ENCODE measurements at places on chromosomes 11 and 22. TPM values are rescaled to one million over a fixed set of nuclear protein-coding genes. Genes with fewer than 3 reads are reported as not detected.

The OR2D2 gene
- 0.26 TPM for total RNA-seq

- DNase-seq = no peak
- no peak overlapping the region for H3K4me3 ChIP-seq
- no peaks in the 10 kb centered on the region for H3K36me3 ChIP-seq
- peaks cover 15% of the 10 kb centered on the region for H3K27me3 ChIP-seq
- H3K4me1 ChIP-seq = peaks cover 19% of the 10 kb centered on the region
Measured at GRCh38 chr11:107840129-107840484, 18.5 kb downstream of the SLC35F2 start.

GRCh38 chr11:6096417-6096816 lies 11.1 kb upstream of the OR56B4 start:
- H3K4me3 ChIP-seq = no peak overlapping the region
- 0 out of 2 replicates have a peak, but pooled peaks cover 3% of the 10 kb centered on the region for H3K27me3 ChIP-seq

GRCh38 chr22:20852076-20852475 lies 6.5 kb downstream of the PI4KA start:
- no peak overlapping the region for H3K4me3 ChIP-seq
- H3K36me3 ChIP-seq = no peaks in the 10 kb centered on the region
- no peak for DNase-seq
- H3K27ac ChIP-seq = no peak overlapping the region

The C1QTNF4 gene
- total RNA-seq = 9.5 TPM

The CRYAB gene
- 1.4 TPM for total RNA-seq

DNA sequence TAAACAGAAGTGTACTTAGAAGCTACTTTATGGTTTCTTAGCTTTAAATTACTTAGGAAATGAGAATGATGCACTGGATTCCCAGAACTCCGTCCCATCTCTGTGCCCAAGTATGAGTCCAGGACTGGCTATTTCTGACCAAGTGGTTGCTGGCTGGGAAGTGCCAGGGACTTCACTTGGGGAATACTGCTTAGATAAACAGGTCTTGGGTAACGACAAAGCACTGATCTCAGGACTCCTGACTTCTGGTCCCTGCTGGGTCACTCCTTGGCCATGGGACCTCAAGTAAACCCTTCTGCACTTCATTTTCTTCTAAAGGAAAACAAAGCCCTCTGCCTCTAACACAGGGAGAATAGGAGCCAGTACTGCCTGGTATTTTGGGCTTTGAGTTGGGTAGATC lies 27.9 kb downstream of the ABTB2 start:
- peaks cover 35% of the 10 kb centered on the region for H3K4me1 ChIP-seq
- no peak overlapping the region for H3K27ac ChIP-seq
- H3K36me3 ChIP-seq = no peaks in the 10 kb centered on the region

DNA sequence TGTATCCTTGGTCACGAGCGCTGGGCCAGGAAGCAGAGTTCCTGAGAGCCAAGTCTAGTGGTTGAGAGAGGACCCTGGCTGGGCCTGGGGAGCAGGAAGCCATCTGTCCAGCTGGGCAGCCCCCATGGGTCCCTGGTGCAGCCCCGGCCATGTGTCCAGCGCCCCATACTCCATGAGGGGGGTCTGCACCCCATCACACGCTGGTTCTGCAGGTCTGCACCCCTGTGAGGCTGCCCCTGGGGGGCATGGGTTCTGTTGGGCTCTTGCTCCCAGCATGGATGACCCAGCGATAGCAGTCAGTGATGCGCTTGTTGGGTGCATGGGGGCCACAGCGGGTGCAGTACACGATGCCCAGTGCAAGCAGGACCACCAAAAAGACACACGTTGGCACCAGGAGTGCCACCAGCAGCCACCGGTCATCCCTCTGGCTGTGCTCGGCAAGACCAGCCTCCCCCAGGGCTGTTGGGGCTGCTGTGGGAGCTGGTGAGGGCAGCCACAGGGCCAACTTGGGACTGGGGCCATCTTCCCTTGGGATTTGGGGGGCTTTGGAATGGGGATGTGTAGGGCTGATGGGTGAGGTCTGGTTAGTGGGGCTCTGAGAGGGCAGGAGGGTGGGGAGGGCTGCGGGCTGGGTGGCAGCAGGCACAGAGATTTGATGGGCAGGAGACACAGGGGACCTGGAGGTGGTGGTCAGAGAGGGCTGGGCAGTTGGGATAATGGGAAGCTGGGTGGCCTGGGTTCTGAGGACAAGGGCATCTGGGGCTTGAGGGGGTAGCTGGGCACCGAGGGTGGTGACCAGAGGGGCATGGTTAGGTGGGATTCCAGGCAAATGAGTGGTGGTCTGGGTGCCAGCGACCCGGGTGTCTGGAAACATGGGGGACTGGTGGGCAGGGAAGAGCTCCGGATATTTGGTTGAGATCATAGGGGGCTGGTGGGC lies 2.0 kb downstream of the CD248 start:
- H3K27me3 ChIP-seq = peaks cover 16% of the 10 kb centered on the region
- H3K4me1 ChIP-seq = peaks cover 30% of the 10 kb centered on the region
- H3K27ac ChIP-seq = 0 out of 2 replicates have a peak overlapping the region, but pooled peaks have one; percentile 36
- peaks cover 14% of the 10 kb centered on the region for H3K36me3 ChIP-seq
- H3K4me3 ChIP-seq = no peak overlapping the region

DNA sequence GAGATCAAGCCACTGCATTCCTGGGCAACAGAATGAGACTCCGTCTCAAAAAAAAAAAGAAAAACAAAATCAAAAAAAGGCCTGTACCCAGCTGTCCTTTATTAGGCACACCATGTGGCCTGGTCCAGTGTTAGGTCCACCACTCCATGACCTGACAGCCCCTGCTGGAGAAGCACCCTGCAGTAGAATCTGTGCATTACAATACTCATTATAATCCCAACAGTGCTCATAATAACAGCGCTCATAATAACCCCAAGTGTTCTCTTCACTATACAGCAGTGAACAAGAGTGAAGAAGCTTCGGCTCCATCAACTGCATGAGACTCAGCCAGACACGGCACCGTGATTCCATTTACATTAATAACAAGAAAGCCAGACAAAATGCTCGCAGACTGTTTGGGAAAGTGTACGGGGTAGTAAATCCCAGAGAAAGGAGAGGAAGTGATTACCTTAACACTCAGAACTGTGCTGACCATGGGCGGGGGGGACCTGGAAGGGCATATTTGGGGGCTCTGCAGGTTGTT lies 8.9 kb upstream of the EHD1 start:
- no peak for DNase-seq
- no peaks in the 10 kb centered on the region for H3K36me3 ChIP-seq
- H3K27ac ChIP-seq = no peak overlapping the region
- H3K27me3 ChIP-seq = no peaks in the 10 kb centered on the region
- peak overlapping the region; percentile 34 for H3K4me3 ChIP-seq
- H3K4me1 ChIP-seq = peaks cover 14% of the 10 kb centered on the region

- DNase-seq = no peak
- H3K4me1 ChIP-seq = 0 out of 2 replicates have a peak, but pooled peaks cover 6% of the 10 kb centered on the region
- no peak overlapping the region for H3K27ac ChIP-seq
- H3K27me3 ChIP-seq = peaks cover 84% of the 10 kb centered on the region
- no peaks in the 10 kb centered on the region for H3K36me3 ChIP-seq
Measured at GRCh38 chr11:30116512-30116911, 99.7 kb upstream of the KCNA4 start.

- no peaks in the 10 kb centered on the region for H3K36me3 ChIP-seq
- H3K27me3 ChIP-seq = peaks cover 7% of the 10 kb centered on the region
- no peaks in the 10 kb centered on the region for H3K4me1 ChIP-seq
- no peak overlapping the region for H3K27ac ChIP-seq
- no peak overlapping the region for H3K4me3 ChIP-seq
Measured at GRCh38 chr11:19026862-19027261, 33.7 kb downstream of the MRGPRX2 start.

GRCh38 chr11:131688048-131688693 lies 317.8 kb downstream of the NTM start:
- H3K27ac ChIP-seq = no peak overlapping the region
- 0 out of 2 replicates have a peak, but pooled peaks cover 6% of the 10 kb centered on the region for H3K4me1 ChIP-seq
- no peaks in the 10 kb centered on the region for H3K36me3 ChIP-seq
- DNase-seq = peak; percentile 81

DNA sequence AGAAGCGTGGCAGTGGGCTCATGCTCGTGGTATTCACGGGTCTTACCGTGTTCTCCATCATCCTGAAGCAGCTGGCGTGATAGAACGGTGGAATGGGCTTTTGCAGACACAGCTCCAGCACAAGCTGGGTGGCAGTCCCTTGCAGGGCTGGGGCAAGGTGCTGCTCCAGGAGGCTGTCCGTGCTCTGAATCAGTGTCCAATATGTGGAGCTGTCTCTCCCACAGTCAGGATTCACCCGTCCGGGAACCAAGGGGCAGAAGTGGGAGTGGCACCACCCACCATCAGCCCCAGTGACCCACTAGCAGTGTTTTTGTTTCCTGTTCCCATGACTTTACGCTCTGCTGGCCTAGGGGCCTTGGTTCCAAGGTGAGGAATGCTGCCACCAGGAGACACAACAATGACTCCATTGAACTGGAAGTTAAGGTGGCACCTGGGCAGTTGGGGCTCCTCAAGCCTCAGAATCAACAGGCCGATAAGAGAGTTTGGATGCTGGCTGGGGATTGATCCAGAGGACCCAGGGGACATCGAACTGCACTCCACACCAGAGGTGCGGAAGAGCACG lies 16.9 kb upstream of the CD81 start:
- H3K36me3 ChIP-seq = peaks cover 2% of the 10 kb centered on the region
- peaks cover 23% of the 10 kb centered on the region for H3K27me3 ChIP-seq
- H3K4me1 ChIP-seq = no peaks in the 10 kb centered on the region
- H3K4me3 ChIP-seq = no peak overlapping the region
- DNase-seq = no peak
- H3K27ac ChIP-seq = no peak overlapping the region

- peak overlapping the region; percentile 32 for H3K27ac ChIP-seq
- peak overlapping the region; percentile 19 for H3K4me3 ChIP-seq
- peaks cover 19% of the 10 kb centered on the region for H3K4me1 ChIP-seq
- no peaks in the 10 kb centered on the region for H3K27me3 ChIP-seq
- H3K36me3 ChIP-seq = peaks cover 4% of the 10 kb centered on the region
- peak; percentile 42 for DNase-seq
Measured at GRCh38 chr11:103326070-103326794, 217.0 kb downstream of the DYNC2H1 start.

- no peak overlapping the region for H3K27ac ChIP-seq
- H3K4me1 ChIP-seq = peaks cover 50% of the 10 kb centered on the region
- H3K36me3 ChIP-seq = no peaks in the 10 kb centered on the region
Measured at GRCh38 chr11:83681031-83681781, 395.0 kb upstream of the CCDC90B start.

The PRODH gene
- 42.6 TPM for total RNA-seq

The UBQLNL gene
- 0.24 TPM for total RNA-seq

GRCh38 chr11:57474017-57474802 lies 13.9 kb downstream of the RTN4RL2 start:
- H3K27me3 ChIP-seq = peaks cover 46% of the 10 kb centered on the region
- peaks cover 45% of the 10 kb centered on the region for H3K4me1 ChIP-seq
- no peak overlapping the region for H3K4me3 ChIP-seq
- no peak overlapping the region for H3K27ac ChIP-seq

DNA sequence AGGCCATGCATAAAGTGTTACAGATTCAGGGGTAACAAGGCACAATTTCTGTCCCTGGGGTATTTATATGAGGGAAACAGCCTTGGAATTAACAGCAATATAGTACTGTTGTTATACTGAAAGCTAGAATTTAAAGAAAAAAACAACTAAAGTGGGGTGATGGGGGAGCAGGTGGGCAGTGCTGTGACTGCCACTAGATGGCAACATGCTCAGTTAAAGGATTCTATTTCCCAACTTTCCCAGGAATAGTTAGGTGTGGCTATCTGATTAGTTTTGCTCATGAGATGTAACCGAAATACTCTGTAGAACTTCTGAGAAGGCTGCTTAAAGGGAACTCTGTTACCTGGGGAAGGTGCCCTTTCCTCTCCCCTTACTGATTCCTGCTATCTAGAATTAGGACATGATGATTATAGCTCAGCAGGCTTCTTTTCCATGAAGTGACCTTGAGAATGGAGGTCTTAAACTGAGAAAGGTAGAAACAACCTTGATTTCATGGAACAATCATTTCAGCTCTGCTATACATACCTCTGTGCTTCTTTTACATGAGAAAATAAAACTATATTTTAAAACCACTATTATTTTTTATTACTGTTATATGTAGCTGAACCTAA lies 102.6 kb downstream of the RELT start:
- H3K4me3 ChIP-seq = no peak overlapping the region
- H3K27ac ChIP-seq = no peak overlapping the region
- H3K4me1 ChIP-seq = peaks cover 28% of the 10 kb centered on the region
- DNase-seq = peak; percentile 28
- H3K36me3 ChIP-seq = peaks cover 12% of the 10 kb centered on the region
- H3K27me3 ChIP-seq = no peaks in the 10 kb centered on the region

GRCh38 chr11:24635588-24636290 lies 138.9 kb downstream of the LUZP2 start:
- no peak overlapping the region for H3K27ac ChIP-seq
- H3K4me1 ChIP-seq = peaks cover 26% of the 10 kb centered on the region
- no peaks in the 10 kb centered on the region for H3K27me3 ChIP-seq

DNA sequence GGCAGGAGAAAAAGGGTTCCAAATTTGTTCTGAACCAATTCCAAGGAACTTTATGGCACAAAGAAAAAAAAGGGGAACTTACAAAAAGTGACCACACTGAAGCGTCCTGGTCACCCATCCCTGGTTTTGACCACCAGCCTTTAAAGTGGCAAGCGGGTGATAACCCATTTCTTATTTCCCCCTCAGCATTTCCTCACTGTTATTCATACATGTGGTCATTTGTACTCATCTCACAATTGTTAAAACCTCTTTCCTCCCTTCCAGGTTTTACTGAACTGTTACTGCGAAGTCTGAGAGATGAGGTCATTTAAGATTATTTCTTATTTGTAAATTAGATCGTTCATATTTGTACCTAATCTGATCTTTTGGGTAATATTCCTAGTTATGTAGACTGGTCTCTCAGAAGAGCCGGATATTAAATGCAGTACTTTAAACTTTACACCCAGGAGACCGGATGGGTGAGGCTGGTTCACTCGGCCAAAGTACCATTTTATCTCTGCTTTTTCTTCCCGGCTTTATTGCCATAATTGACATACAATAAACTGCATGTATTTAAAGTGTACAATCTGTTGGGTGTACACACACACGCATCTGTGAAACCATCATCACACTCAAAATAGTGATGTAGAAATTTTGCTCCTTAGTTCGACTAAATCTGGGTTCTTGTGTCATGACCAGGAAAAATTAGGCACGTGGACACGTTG lies 47.0 kb downstream of the CDPF1 start:
- DNase-seq = no peak
- no peak overlapping the region for H3K27ac ChIP-seq
- H3K4me1 ChIP-seq = peaks cover 21% of the 10 kb centered on the region
- H3K27me3 ChIP-seq = no peaks in the 10 kb centered on the region
- H3K4me3 ChIP-seq = no peak overlapping the region

- peak overlapping the region; percentile 40 for H3K4me3 ChIP-seq
- peaks cover 40% of the 10 kb centered on the region for H3K4me1 ChIP-seq
- peaks cover 9% of the 10 kb centered on the region for H3K27me3 ChIP-seq
- peak; percentile 85 for DNase-seq
- H3K36me3 ChIP-seq = no peaks in the 10 kb centered on the region
Measured at GRCh38 chr11:110173811-110174644, 80.8 kb downstream of the ZC3H12C start.

- peak overlapping the region; percentile 95 for H3K27ac ChIP-seq
- H3K4me1 ChIP-seq = peaks cover 35% of the 10 kb centered on the region
- peaks cover 24% of the 10 kb centered on the region for H3K27me3 ChIP-seq
- DNase-seq = peak; percentile 75
- H3K4me3 ChIP-seq = peak overlapping the region; percentile 86
- H3K36me3 ChIP-seq = no peaks in the 10 kb centered on the region
Measured at GRCh38 chr11:118929501-118930093, 3.9 kb upstream of the BCL9L start.

GRCh38 chr11:72482211-72482812 lies 48.0 kb upstream of the CLPB start:
- H3K27ac ChIP-seq = no peak overlapping the region
- peak; percentile 75 for DNase-seq
- no peaks in the 10 kb centered on the region for H3K36me3 ChIP-seq
- no peaks in the 10 kb centered on the region for H3K27me3 ChIP-seq
- no peaks in the 10 kb centered on the region for H3K4me1 ChIP-seq

The MRGPRX3 gene
- not detected for total RNA-seq

Measured in WTC11 (cell line).